ENCODE measurements at places on chromosomes 12 and 14.
A peak's percentile ranks its signal among the peaks of the same experiment; 100 is the strongest.

- ATAC-seq, result no peak
Measured at GRCh38 chr12:133106253-133106652, 23.8 kb downstream of the ZNF891 start.

DNA sequence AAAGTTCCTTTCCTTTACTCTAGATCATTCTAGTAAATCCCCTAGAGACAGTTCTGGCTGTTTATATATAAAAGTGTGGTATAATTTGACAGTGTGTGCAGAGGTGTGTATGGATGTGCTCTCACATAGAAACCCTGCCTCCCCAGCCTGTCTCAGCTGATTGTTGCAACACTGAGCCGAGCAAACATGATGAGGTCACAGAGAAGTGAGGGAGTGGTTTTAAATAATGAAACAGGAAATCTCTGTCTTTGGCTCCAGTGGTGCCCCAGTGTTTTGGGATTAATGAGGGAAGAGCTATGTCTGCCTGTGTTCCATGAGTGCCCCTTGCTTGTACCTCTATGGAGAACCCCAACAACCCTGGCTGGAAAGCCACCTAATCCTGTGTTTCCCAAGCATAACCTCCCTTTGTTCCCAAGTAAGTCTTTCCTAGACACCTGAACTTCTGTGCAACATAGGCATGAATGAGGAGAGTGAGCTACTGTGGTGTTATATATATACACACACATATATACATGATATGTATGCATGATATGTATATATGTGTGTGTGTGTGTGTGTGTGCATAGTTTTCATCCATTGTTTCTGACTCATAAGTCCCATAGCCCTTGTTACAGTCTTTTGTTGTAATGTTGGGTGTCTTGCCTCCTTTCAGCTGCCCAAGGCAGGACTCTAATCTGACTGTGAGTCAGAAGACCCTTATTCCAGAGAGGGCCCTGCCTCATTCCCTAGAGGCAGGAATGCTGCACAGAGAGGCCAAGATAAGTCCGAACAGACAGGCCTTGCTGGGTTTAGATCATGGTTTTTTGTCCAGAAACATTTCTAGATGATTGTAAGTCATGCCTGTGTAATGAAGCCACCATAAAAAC, 18.0 kb downstream of the TRAF3 start:
- peak; percentile 93 for ATAC-seq

GRCh38 chr14:45144658-45145057, 8.9 kb downstream of the FANCM start:
- no peak for ATAC-seq

- ATAC-seq, result no peak
Measured at GRCh38 chr12:81086342-81086741, 8.5 kb downstream of the ACSS3 start.

DNA sequence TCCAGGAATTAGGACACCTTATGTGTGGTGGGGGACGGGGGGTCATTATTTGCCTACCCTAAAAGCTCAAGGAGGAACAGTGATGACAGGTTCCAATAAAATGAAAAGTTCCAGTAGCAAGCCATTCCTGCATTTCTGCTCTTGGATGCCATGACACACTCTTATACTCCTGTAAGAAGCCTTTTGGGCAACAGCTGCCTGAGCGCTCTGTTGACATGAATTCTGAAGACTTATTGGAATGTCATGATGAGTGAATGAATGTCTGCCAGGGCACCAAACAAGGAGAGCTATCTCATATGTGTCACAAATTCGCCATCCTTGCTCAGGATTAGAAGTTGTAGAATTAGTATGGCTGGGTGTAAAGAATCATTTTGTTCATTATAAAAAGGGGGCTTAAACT, 36.3 kb downstream of the PTGER2 start:
- ATAC-seq, result no peak

- no peak for ATAC-seq
Measured at GRCh38 chr14:24943024-24943423, 106.9 kb downstream of the STXBP6 start.
